Ascending aorta (tissue), 2 donors: ENCODE measurements at places on chromosomes 5 and 9.

- H3K4me3 ChIP-seq = peak overlapping the region; percentile 79
- peaks cover 12% of the 10 kb centered on the region for H3K36me3 ChIP-seq
- H3K4me1 ChIP-seq = peaks cover 40% of the 10 kb centered on the region
- no peaks in the 10 kb centered on the region for H3K27me3 ChIP-seq
- DNase-seq = no peak
Measured at GRCh38 chr9:114588651-114589526, 1.3 kb downstream of the ATP6V1G1 start.

- DNase-seq = peak; percentile 9
- no peak overlapping the region for H3K4me3 ChIP-seq
- H3K4me1 ChIP-seq = no peaks in the 10 kb centered on the region
Measured at GRCh38 chr5:1516615-1517601, 6.9 kb downstream of the LPCAT1 start.

- H3K27me3 ChIP-seq = no peaks in the 10 kb centered on the region
- no peak overlapping the region for H3K27ac ChIP-seq
- no peaks in the 10 kb centered on the region for H3K36me3 ChIP-seq
- no peak overlapping the region for H3K4me3 ChIP-seq
- H3K4me1 ChIP-seq = no peaks in the 10 kb centered on the region
Measured at GRCh38 chr5:40331616-40332015, 348.1 kb upstream of the PTGER4 start.

GRCh38 chr5:169801781-169802180 lies 164.7 kb downstream of the DOCK2 start:
- no peak for DNase-seq
- H3K27me3 ChIP-seq = no peaks in the 10 kb centered on the region
- H3K4me1 ChIP-seq = no peaks in the 10 kb centered on the region
- no peak overlapping the region for H3K27ac ChIP-seq
- H3K36me3 ChIP-seq = no peaks in the 10 kb centered on the region
- H3K4me3 ChIP-seq = no peak overlapping the region

DNA sequence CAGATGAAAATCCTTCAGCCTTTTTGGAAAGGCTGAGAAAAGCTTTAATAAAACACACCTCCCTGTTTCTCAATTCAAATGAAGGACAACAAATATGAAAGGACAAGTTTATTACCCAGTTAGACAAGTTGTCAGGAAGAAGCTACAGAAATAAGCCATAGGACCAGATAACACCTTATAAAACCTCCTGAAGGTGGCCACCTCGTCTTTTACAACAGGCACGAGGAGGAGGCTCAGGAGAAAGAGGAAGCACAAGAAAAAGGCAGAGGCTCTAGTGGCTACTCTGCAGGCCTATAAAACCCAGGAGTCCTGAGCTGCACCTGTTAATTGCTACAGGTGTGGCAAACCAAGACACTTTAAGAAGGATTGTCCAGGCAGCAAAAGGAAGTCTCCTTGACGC lies 352.1 kb upstream of the CDH18 start:
- H3K4me3 ChIP-seq = no peak overlapping the region
- no peaks in the 10 kb centered on the region for H3K4me1 ChIP-seq
- DNase-seq = no peak
- H3K27me3 ChIP-seq = no peaks in the 10 kb centered on the region
- H3K27ac ChIP-seq = no peak overlapping the region
- no peaks in the 10 kb centered on the region for H3K36me3 ChIP-seq

GRCh38 chr5:77658662-77659061 lies 20.1 kb upstream of the OTP start:
- no peaks in the 10 kb centered on the region for H3K36me3 ChIP-seq
- H3K4me1 ChIP-seq = no peaks in the 10 kb centered on the region
- H3K27me3 ChIP-seq = no peaks in the 10 kb centered on the region

GRCh38 chr5:136193322-136193935 lies 467 bp upstream of the SMIM32 start:
- H3K4me1 ChIP-seq = peaks cover 8% of the 10 kb centered on the region
- peak; percentile 31 for DNase-seq
- H3K36me3 ChIP-seq = peaks cover 5% of the 10 kb centered on the region
- no peaks in the 10 kb centered on the region for H3K27me3 ChIP-seq

- H3K27me3 ChIP-seq = no peaks in the 10 kb centered on the region
- DNase-seq = no peak
- no peak overlapping the region for H3K27ac ChIP-seq
- no peaks in the 10 kb centered on the region for H3K4me1 ChIP-seq
- H3K36me3 ChIP-seq = no peaks in the 10 kb centered on the region
Measured at GRCh38 chr9:3415906-3416305, 109.9 kb downstream of the RFX3 start.

DNA sequence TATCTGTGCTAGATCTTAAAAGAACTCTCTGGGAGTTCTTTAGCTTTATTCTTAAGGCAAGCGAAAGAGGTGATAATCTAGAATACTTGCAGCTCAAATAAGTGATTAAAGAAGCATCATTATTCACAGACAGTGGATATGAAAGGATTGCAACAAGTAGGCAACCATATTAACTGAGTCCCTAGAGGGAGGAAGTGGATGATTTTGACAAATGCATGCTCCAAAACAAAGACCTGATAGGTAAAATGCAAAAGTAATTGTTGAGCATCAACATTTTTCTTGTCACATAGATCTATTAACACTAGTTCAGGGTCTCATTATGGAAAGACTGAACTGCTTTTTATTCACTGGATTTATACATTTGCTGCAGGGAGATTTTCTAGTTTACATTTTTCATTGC lies 109.1 kb downstream of the EDIL3 start:
- no peaks in the 10 kb centered on the region for H3K4me1 ChIP-seq
- H3K27me3 ChIP-seq = no peaks in the 10 kb centered on the region
- H3K36me3 ChIP-seq = no peaks in the 10 kb centered on the region
- no peak overlapping the region for H3K27ac ChIP-seq

DNA sequence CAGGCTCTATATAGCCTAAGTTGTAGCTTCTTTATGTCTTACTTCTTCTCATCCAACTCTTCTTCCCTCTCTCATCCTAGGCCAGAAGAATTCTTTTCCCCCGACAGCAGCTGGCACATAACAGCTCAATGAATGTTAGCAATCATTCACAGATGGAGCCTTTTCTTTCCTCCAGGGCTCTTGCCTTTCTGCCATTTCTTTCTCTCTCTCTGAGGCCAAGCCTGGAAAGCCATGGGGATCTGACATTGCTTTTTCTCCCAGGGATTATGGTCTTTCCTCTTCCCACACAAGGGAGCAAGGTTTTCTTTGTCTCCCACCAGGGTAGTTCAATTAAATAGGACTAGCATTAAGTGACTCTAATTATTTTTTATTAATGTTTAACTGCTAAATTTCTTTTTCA lies 20.5 kb downstream of the SMIM15 start:
- H3K27ac ChIP-seq = no peak overlapping the region
- H3K27me3 ChIP-seq = no peaks in the 10 kb centered on the region
- DNase-seq = no peak
- no peaks in the 10 kb centered on the region for H3K36me3 ChIP-seq
- H3K4me3 ChIP-seq = no peak overlapping the region

- no peaks in the 10 kb centered on the region for H3K4me1 ChIP-seq
- DNase-seq = no peak
- H3K36me3 ChIP-seq = no peaks in the 10 kb centered on the region
- no peaks in the 10 kb centered on the region for H3K27me3 ChIP-seq
- H3K4me3 ChIP-seq = no peak overlapping the region
Measured at GRCh38 chr9:95413793-95414192, 96.3 kb upstream of the FANCC start.

DNA sequence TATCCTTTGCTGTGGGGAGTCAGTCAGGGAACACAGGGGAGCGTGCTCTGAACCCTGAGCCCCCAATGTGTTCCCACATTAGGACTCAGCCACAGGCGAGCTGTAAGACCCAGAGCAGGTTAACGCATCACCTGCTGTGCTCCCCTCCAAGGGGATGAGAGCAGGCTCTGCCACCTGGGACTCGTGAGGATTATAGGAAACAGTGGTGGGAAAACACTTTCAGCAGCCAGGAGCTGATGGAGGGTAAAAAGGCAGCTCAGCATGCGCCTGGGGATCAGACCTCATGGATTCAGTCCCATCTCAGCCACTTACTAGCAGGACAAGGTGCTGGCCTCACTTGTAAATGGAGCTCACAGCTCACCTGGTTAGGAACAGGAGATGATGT lies 9.2 kb downstream of the JADE2 start:
- no peaks in the 10 kb centered on the region for H3K27me3 ChIP-seq
- H3K27ac ChIP-seq = peak overlapping the region; percentile 58
- DNase-seq = no peak

DNA sequence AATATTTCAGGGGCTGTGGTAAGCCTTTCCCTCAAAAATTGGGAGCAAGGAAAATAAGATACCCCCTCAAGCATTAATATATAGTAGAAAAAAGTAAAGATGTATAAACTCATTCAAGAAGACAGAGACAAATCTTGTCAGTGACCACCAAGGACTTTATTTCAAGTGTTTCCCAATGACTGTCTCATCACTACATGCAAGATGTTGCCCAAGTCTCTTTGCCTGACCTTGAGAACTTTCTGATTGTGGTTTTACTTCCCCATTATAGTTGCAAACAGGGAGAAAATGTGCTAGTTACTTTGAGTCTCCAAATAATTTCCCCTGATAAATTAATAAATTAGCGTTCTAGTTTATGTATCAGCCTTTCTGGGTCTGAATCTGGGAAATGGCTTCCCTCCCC lies 4.0 kb upstream of the SLC46A2 start:
- no peak for DNase-seq
- no peaks in the 10 kb centered on the region for H3K36me3 ChIP-seq
- no peak overlapping the region for H3K27ac ChIP-seq

GRCh38 chr5:177495243-177496060 lies 2.0 kb downstream of the PDLIM7 start:
- peak overlapping the region; percentile 96 for H3K27ac ChIP-seq
- peaks cover 30% of the 10 kb centered on the region for H3K36me3 ChIP-seq
- DNase-seq = peak; percentile 96
- H3K27me3 ChIP-seq = no peaks in the 10 kb centered on the region
- H3K4me3 ChIP-seq = peak overlapping the region; percentile 92
- peaks cover 39% of the 10 kb centered on the region for H3K4me1 ChIP-seq

- no peak overlapping the region for H3K27ac ChIP-seq
- no peaks in the 10 kb centered on the region for H3K4me1 ChIP-seq
- no peaks in the 10 kb centered on the region for H3K36me3 ChIP-seq
- H3K4me3 ChIP-seq = no peak overlapping the region
- no peaks in the 10 kb centered on the region for H3K27me3 ChIP-seq
Measured at GRCh38 chr5:87551911-87552310, 139.2 kb upstream of the CCNH start.

- no peak overlapping the region for H3K27ac ChIP-seq
- no peaks in the 10 kb centered on the region for H3K27me3 ChIP-seq
- H3K4me3 ChIP-seq = no peak overlapping the region
- peaks cover 6% of the 10 kb centered on the region for H3K4me1 ChIP-seq
- H3K36me3 ChIP-seq = no peaks in the 10 kb centered on the region
- DNase-seq = no peak
Measured at GRCh38 chr9:38003230-38003629, 65.8 kb downstream of the SHB start.

- no peak overlapping the region for H3K4me3 ChIP-seq
- no peaks in the 10 kb centered on the region for H3K27me3 ChIP-seq
- no peaks in the 10 kb centered on the region for H3K36me3 ChIP-seq
Measured at GRCh38 chr9:114430457-114430856, 42.7 kb upstream of the AKNA start.

DNA sequence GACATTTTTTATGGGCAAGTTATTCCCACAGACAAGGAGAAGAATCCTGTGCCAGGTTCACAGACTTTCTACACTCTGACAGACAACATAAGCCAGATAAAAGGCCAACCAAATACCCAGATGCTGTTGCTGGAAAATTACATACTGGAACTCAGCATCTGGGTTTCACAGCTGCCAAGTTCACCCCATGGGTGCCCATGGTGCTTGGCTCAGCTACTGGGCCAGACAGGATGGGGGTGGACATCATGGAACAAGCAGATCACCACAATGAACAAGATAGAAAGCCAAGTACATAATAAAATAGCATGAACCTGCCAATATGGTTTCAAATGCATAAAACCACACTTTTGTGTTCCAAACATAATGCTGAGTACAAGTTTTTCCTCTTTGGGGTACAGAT lies 999.8 kb downstream of the NR2F1-AS1 start:
- no peaks in the 10 kb centered on the region for H3K27me3 ChIP-seq
- DNase-seq = no peak
- H3K36me3 ChIP-seq = no peaks in the 10 kb centered on the region
- no peak overlapping the region for H3K27ac ChIP-seq

DNA sequence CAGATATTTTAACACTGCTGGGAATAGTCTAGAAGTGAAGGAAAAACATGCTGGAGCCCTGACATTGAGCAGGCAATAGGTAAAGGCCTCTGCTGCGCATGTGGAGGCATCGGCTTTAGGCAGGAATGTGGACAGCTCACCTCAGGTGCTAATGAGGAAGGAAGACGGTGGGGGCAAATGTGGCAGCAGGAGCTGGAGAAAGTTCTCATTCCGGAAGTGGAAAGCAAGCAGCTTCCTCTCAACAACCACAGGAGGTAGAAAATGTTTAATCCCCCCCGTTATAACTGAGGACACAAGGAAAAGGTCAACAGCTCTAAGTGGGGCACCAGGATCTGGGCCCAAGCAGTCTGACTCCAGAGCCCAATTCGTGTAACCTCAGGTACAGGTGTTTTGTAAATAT lies 7.6 kb upstream of the RPS14 start:
- no peak overlapping the region for H3K27ac ChIP-seq
- no peak for DNase-seq

DNA sequence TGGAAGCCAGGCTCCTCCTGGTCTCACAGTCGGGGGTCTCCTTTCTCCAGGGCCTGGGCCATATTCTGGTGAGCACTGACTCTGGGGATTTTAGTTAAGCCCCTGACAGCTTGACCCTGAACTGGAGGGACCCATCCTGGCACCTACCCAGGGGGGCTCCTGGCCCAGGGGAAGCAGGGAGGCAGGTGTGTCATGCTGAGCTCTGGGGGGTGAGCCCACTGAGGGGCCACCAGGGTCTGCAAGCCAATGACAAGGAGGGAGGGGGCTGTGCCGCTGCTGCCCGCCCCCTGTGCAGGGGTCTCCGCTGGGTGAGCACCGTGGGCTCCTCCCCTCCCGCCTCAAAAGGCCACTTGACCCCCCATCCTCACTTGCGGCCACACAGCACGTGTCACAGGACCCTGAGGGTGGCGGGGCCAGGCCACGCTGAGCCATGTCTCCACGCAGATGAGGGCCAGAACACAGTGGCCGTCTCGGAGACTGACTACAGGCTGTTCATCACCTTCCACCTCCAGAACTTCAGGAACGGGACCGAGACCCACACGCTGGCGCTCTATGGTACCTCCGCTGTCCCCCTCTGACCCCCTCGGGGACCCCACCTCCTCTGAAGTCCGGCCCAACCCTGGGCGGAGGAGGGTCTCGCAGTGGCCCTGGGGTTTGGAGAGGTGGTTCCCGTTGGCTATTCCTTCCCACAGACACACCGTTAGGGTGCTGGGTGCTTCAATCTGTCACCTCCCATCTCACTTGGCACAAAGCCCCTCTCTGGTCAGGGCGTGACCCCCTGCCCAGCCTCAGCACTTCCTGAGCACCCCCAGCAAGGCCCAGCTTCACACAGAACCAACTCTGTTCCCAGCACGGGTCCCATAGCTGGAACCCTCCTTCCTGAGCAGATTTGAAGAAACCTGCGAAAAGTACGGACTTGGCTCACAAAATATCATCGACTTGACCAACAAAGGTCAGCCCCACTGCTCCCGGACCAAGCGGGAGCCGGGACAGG lies 2.0 kb downstream of the LCN9 start:
- H3K4me3 ChIP-seq = no peak overlapping the region
- H3K27me3 ChIP-seq = no peaks in the 10 kb centered on the region
- H3K36me3 ChIP-seq = no peaks in the 10 kb centered on the region
- no peak overlapping the region for H3K27ac ChIP-seq
- H3K4me1 ChIP-seq = no peaks in the 10 kb centered on the region
- no peak for DNase-seq

GRCh38 chr5:449151-449550 lies 6.2 kb downstream of the EXOC3 start:
- H3K4me1 ChIP-seq = peaks cover 3% of the 10 kb centered on the region
- DNase-seq = peak; percentile 9
- no peaks in the 10 kb centered on the region for H3K27me3 ChIP-seq
